ENCODE measurements at places on chromosomes 3 and 15. TPM values are rescaled to one million over a fixed set of nuclear protein-coding genes. Genes with fewer than 3 reads are reported as not detected.
A peak's percentile ranks its signal among the peaks of the same experiment; 100 is the strongest.

GRCh38 chr15:91099995-91100813 lies at the start of gene SV2B:
SV2B (plus strand) TSS chr15:91100257; CDS start chr15:91226264, 126,007 bp downstream.
- DNase-seq, result no peak

DNA sequence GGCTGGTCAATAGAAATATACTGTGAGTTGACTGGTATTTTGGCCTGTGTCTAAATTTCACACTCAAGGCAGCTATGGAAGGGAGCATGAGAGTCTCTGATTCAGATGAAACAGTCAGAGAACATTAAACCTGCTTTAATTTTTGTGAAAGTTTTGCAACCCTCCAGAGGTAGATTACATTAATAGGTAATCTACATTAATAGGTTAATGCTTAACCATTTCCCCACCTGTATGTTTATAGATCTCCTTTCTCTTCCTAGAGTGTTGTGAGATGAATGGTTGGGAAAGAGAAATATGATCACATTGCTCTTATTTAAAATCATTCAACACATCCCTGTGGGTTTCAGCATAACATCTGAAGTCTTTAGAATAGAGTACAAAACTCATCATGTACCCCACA lies 586.9 kb upstream of the DPPA4 start:
- no peak for DNase-seq

- DNase-seq, result peak; percentile 39
Measured at GRCh38 chr15:73081321-73081958, 29.2 kb downstream of the NEO1 start.

DNA sequence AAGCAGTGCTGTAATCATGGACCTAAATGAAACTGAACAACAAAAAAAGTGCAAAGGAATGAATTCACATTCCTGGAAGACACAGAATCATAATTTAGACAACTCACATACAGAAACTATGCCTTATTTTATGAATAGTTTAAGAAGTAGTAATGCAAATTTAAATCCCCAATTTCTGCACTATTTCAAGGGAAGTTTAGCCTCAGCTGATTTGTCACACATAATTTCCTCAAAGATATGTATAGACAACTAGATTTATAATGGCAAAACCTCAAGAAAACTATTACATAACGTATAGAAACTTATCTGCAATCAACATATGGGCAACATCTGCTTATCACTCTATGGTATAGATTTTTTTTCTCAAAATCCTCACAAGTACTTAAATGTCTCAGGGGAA lies 7.8 kb upstream of the PTX3 start:
- DNase-seq, result no peak

Gene SKOR1
- 0.21 TPM for total RNA-seq

Gene RBP2
- total RNA-seq, result not detected

Gene KNG1
- not detected for total RNA-seq
